ENCODE measurements at places on chromosomes 16 and 17.

DNA sequence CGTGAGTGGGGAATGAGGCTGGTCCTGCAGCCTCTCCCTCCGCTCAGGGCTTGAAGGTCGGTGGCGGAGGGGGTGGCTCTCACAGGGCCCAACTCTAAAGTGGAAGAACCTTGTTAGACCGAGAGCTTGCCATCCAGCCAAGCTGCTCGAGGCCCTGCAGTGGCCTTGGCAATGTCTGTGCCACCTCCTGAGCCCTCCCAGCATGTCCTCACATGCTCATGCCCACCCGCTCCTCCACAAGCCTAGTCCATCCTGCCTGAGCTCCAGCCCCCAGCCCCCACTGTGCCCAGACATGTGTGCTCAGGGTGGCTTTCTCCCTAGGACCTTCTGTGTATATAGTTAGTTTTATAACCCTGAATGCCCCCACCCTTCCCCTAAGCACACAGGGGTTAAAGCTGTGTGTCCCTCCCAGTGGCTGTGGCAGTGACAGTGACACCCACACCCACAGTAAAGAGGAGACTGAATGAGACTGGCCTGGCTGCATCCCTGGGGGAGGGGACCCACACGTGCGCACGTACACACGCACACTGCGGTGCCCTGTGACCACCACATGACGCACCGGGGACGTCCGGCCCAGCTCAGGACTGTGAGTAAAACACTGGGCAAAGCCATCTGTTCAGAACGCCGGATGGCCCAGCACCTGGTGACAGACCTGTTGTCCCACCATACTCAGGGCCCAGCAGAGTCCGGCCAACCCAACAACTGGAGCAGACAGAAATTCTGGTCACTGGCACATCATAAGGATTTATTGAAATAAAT is 15.6 kb downstream of the PDK2 start:
- DNase-seq: no peak

DNA sequence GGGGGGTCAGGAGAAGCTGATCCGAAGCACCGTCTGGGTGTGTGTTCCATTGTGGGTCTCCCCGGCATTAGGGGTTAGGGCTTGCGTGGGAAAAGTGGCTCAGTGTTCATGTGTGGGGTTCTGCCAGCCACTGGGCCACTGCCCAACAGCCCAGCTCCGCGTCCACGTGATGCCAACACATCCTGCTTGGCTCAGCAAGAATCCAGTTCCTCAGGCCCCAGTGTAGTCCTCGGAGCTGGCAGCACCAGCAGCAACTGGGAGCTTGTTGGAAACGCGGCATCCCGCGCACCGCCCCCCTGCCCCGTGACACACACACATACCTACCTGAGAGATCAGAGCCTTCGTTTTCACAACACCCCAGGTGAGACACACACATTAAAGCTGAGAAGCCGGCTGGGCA is 18.9 kb downstream of the LGALS9 start:
- DNase-seq: no peak

GRCh38 chr16:89550421-89551007 is 10.0 kb upstream of the RPL13 start:
- no peak for DNase-seq

DNA sequence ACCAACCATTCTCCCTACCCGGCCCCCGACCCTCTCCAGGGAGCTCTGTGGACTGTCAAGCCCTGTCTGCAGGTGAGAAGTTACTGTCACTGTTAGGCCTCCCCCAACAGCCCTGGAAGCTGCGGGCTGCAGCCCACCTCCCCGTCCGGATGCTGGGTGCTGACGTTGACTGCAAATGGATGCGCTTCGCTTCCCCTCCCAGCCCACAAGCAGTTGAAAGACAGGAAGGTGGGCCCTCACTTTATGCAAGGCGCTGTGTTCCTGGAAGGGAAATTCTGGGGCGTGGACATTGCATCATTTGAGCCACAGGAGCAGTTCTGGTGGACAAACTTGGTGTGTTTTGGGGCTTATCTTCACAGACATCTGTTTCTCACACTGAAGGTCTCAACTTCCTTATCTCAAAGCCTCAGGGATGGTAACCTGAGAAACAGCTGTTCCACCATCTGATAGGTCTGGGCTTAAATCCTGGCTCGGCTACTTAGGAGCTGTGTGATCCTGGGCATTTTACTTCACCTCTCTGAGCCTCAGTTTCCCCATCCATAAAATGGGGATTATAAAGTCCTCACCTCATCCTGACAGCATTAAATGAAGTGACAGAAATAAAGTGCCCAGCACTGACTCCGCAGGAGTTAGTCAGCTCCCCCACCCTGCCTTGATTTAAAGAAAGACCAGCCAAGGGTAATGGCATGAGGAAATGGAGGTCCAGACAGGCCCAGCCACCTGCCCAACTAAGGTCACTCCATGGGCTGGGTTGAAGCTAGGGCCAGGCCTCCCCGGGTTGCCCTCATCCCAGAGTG is 4.6 kb upstream of the DRC7 start:
- no peak for DNase-seq

DNA sequence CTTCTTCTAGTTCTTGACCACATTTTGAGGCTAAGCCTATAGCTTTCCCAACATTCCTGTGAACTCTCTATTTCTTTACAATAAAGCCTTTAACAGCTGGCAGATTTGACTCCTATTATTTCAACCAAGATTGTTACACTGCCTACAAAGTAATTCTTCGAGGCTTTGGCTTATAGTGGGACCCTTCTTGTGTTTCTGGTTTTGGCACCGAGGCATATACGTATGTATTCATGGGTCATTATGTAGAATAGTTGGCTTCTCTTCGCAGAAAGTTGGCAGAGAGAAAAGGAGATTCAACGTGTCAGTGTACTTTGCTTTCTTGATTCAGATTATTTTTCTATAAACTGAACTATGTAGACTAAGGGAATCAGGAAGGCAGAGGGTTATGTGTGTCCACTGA is 102.2 kb downstream of the ABCA8 start:
- DNase-seq: no peak

GRCh38 chr17:535198-535597 is 179.4 kb downstream of the VPS53 start:
- no peak for DNase-seq

DNA sequence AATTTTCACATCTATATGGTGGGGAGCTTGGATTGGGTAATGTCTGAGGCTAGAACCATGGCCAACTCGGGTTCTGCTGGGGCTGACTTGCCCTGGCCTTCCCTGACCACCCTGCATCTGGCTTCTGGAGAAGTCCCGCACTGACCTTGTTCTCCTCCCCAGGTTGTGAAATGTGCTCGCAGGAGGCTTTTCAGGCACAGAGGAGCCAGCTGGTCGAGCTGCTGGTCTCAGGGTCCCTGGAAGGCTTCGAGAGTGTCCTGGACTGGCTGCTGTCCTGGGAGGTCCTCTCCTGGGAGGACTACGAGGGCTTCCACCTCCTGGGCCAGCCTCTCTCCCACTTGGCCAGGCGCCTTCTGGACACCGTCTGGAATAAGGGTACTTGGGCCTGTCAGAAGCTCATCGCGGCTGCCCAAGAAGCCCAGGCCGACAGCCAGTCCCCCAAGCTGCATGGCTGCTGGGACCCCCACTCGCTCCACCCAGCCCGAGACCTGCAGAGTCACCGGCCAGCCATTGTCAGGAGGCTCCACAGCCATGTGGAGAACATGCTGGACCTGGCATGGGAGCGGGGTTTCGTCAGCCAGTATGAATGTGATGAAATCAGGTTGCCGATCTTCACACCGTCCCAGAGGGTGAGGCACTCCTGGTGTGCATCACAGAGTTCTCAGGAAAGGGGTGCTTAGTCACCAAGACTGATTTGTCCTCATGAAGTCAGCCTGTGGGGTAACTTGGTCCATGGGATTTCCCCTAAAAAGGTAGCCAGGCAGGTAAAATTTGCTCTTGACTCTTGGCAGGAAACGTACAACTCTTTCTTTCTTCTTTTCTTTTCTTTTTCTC is 6.1 kb downstream of the NOD2 start:
- no peak for DNase-seq

DNA sequence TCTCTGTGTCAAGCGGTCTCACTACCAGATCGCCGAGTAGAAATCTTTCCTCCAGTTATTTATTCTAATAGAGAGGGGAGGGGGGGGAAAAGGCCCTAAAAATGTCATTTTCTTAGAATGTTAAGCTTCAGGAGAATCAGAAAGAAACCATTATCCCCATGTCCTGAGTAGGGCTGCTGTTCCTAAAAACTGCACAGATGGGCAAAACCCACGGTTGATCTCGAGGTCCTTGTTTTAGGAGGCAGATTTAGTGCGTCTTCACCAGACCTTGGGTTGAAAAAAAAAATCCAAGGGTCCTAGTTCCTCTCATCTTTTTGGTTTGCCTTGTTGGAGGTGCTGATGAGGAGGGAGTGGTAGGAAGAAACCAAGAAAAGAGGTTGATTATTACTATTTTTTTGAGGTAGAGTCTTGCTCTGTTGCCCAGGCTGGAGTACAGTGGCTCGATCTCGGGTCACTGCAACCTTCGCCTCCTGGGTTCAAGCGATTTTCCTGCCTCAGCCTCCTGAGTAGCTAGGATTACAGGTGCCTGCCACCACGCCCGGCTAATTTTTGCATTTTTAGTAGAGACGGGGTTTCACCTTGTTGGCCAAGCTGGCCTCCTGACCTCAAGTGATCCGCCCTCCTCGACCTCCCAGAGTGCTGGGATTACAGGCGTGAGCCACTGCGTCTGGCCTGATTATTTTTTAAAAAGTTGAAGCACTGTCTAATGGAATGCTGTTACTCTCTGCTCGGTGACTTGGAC is 1.4 kb downstream of the CBFB start:
- no peak for DNase-seq

DNA sequence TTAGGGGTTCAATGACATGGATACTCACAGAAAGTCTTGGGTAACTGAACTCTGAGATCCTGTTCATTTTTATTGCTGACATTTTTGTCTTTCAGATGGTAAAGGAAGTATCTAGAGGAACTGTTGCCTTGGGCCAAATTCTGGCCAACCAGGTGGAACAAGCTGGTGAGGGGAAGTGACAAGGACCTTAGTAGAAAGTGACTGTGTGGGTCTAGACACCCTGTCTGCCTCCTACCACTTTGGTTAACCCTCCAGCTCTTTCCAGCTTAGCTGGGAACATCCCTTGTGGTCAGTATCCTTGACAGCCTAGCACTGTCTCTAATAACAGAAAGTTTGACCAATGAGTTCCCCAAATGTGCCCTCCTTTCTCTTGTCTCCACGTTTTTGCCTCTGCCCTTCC is 28.8 kb upstream of the PRKCB start:
- no peak for DNase-seq

GRCh38 chr16:54677308-54677950 is 253.2 kb upstream of the IRX5 start:
- no peak for DNase-seq

DNA sequence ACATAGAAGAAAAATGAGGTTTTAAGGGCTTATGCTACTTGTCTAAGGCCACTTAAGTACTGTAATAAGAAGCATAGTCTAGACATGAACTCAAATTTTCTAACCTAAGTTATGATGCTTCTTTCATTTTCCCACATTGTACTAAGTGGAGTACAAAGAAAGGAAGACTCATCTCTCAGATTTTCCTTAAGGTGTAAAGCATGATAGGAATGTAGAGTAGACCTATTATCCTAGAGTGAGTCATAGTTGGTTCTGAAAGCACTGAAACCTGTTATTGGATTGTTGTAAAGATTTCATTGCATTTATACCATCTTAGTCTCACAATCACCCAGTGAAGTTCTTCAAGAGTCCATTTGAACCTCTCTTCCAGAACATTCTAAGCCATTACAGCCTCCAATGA is 343.8 kb downstream of the TOX3 start:
- no peak for DNase-seq

GRCh38 chr17:50133028-50133768 is 3.2 kb upstream of the SAMD14 start:
- no peak for DNase-seq

DNA sequence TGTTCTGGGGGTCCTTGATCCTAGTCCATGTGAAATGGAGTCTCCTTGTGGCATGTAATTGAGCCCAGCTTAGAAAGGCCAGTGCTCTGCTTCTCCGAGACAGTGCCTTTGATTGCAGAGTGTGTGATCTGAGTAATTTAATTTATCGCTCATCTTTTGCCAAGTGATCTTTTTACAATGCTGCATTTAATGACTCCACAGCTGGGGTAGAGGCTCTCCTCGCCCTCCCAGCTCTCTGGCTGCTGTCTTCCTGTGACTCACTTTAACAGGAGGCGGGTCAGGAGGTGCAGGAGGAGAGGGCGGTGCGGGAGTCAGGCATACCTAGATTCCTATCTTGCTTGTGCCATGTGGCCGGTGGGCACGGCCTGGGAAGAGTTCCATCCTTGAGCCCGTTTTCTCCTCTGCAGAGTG is 113.4 kb upstream of the FOXF1 start:
- DNase-seq: no peak

- DNase-seq: no peak
Measured at GRCh38 chr17:57873261-57874057, 23.6 kb upstream of the MRPS23 start.

GRCh38 chr16:54142787-54143186 is 143.8 kb downstream of the IRX3 start:
- no peak for DNase-seq

- no peak for DNase-seq
Measured at GRCh38 chr17:5883775-5884665, 186.2 kb upstream of the WSCD1 start.

GRCh38 chr17:51682115-51682514 is 421.8 kb downstream of the UTP18 start:
- no peak for DNase-seq

- DNase-seq: no peak
Measured at GRCh38 chr16:35255816-35256215, 1796.4 kb downstream of the TP53TG3F start.

GRCh38 chr17:39622380-39623006 is 4.3 kb upstream of the PPP1R1B start:
- DNase-seq: no peak

GRCh38 chr17:27489045-27489715 is 32.9 kb downstream of the KSR1 start:
- no peak for DNase-seq

DNA sequence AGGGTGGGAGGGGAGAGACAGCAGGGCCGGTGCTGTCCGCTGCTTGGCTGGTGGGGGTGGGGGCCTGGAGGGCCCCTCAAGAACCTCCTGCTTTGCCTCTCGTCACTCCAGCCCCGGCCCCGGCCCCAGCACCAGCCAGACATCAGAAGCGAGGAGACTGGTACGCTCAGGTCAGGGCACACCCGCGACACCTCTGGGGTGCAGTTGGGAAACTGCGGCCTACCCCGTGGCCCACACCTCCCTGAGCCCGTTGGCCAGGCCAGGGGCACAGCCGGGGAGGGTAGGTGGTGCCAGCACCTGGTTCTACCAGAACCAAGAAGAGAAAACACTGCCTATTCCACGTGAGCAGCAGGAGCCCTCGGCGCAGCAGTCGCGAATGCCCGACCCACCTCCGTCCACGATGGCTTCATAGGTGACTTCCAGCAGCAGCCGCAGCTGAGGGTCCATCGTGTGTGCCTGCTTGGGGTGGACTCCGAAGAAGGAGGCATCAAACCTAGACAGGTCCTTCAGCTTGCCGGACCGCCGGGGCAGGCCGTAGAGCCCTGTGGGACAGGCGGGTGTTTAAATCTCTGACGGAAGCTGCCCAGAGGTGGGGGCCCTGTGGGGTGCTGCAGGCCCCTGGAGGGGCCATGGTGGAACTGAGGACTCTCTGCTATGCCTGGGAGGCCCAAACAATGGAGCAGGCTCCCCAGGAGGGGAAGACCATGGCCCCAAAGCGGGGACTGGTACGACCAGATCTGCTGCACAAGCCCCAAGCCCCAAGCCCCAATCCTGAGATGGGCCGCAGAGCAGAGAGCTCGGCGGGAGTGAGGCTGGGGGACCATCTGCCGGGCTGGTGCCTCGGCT is 2.9 kb downstream of the FASN start:
- DNase-seq: peak; percentile 37
